ENCODE measurements at places on chromosomes 2 and 18. TPM values are rescaled to one million over a fixed set of nuclear protein-coding genes. Genes with fewer than 3 reads are reported as not detected.

Gene CASP8
- total RNA-seq = 29.2 TPM

Gene RGPD3
- total RNA-seq = 0.25 TPM

Gene ABCG5
- not detected for total RNA-seq

Gene FAM228A
- total RNA-seq = 0.98 TPM

DNA sequence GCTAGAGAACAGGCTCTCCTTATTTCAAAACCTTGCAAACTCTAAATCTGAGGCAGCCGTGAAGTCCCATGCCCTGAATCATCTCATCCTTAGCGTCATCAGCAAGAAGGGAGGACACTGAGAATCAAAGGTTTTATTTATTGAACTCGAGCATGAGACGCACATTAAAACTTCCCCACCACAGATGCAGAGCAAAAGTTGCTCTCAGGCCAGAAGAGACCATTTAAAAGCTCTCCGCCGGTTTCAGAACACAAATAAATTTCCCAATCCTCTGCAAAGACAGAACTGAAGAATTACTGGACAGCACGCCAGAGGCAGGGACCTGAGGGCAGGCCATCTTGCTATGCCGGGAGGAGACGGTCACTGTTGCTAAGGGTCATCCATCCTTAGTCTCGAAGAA lies 1.3 kb downstream of the AMMECR1L start:
- no peak for DNase-seq

DNA sequence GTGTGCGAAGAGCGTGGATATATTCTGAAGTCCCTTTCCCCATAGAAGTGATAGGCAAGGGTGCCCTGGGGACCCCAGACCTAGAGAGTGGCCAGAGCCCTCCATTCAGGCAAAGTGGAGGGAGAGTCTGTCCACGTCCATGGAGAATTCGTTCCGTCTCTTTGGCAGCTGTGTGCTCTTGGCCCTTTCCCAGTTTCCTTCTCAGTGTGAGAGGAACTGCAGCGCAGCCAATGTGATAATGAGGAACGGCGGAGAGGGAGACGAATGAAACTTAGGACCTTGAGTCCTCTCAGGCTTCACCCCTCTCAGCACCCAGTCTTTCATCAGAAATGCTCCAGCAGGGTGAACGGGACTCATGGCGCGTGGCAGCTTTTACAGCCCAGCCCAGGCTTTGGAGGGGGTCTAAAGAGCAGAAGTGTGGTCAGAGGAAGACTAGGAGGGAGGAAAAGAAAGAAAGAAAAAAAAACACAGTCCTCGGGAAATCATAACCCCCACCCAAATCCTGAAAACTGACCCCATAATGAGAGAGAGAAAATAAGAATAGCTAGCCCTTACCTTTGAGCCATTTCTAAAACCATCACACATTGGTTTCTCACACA lies 95.0 kb upstream of the RIOK3 start:
- DNase-seq = no peak

Data from vagina (tissue), 2 donors.